Activated naive CD8-positive, alpha-beta T cell treated with anti-CD3 and anti-CD28 coated beads, Interleukin-2, amount 50 U/mL, for 16 hours (primary cell): ENCODE measurements at places on chromosomes 2 and 18.

- DNase-seq: no peak
Measured at GRCh38 chr18:22813648-22814328, 119.3 kb upstream of the RBBP8 start.

GRCh38 chr2:202221873-202222272 lies 16.5 kb downstream of the SUMO1 start:
- DNase-seq: no peak

DNA sequence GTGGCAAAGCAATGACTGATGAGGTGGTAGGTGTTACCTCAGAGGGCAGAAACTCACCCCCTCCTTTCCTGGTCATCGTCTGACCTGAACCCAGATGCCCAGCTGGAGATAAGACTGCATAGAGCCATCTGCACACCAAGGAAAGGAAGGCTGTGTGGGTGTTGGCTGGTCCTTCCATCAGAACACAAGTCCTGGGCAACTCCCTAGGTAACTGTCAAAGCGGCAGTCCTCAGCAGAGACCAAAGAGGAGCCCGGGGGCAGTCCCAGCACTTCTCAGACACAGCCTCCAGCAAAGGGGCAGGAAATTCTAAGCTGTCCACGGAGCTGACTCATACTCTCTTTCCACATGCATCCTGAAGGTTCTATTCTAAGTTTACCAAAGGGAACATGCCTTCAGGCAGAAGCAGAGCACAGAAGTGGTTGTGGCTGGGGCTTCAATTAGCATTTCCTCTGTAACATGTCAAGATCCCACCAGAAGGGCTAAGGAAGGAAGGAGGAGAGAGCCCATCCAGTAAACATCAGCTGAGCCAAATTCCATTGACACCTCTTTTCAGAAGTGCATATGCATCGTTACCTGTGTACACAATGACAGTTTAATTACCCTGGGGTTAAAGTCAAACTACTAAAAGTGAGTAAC lies 54.7 kb downstream of the SPRED2 start:
- no peak for DNase-seq

DNA sequence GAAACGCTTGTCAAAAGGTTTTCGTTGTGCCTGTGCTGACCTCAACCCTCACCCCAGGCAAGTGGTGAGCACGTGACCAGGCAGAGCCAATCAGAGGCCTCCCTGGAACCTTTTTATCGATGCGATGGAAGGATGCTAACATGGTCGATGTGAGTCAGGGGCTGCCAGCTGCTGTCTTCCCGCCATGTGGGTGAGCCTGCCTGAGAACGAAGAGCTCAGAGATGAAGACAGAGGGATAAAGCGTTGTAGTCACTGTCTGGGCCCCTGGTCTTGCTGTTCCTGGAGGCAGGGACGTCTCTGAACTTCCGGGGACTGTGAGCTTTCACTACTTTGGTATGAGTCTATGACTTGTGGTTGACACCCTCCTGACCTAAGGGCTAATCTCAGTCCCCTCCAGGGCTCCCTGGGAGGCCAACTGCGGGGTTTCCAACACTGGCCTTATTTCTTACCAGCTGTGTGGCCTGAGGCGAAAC lies 18.6 kb downstream of the DNMT3A start:
- no peak for DNase-seq

DNA sequence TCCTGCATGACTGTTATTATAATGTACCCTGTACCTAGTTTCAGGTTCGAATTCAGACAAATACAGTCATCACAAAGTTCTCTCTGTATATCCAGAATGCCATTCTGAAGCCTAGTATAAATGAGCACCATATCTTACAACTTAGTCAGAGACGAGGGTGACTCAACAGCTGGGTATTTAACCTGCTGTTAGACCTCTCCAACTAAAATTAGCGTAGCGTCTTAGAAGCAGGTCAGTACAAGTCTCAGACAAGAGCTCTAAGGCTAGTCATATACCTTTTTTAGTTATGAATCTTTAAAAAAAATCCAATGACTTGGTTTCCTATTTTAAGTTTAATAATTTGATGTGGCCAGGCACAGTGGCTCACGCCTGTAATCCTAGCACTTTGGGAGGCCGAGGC lies 74.1 kb downstream of the CABYR start:
- DNase-seq: no peak

- DNase-seq: no peak
Measured at GRCh38 chr2:215020283-215020682, 118.1 kb downstream of the ABCA12 start.

- DNase-seq: no peak
Measured at GRCh38 chr18:58276789-58277739, 233.0 kb downstream of the NEDD4L start.

DNA sequence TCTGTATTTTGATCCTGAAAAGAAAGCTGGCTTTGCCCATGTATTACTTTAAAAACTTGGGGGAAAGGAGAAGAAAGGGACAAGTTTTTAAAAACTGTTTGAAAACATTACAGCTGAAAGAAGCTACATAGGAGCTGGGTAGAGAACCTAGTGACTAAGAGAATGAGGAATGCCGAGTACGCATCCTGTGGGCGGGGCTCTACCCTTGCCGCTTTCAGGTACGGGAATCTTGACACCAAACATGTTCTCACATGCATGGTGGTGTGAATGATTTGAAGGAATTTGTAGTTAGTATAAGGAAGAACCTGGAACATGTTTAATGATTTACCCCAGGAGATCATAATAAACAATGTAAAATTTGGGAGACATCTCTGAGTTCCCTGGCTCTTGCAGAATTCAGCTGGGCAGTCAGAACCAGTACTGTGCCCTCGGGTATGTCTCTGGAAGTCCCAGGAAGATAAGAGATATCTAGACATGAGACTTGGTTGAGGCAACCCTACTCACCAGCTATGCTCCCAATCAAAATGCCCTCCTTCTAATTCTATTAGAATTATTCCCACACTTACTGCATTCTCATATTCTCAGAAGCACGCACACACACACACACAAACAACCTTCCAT lies 16.5 kb upstream of the TGFA start:
- no peak for DNase-seq

- no peak for DNase-seq
Measured at GRCh38 chr2:127226520-127227263, 6.6 kb upstream of the CYP27C1 start.

DNA sequence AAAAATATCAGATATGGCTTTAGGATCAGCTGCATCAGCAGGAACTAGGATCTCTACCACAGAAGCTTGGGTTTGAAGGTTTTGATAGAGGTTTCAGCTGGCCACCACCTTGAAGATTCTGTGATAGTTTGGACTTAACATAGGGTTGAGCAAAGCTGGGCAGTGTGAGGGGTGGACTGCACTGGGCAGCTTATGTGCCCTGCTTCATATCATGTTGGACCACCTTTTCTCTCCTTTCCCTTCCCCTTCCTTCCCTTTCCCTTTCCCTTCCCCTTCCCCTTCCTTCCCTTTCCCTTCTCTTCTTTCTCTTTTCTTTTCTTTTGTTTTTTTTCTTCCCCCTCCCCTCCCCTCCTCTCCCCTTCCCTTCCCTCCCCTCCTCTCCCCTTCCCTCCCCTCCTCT lies 196.3 kb upstream of the CXCR4 start:
- DNase-seq: no peak

DNA sequence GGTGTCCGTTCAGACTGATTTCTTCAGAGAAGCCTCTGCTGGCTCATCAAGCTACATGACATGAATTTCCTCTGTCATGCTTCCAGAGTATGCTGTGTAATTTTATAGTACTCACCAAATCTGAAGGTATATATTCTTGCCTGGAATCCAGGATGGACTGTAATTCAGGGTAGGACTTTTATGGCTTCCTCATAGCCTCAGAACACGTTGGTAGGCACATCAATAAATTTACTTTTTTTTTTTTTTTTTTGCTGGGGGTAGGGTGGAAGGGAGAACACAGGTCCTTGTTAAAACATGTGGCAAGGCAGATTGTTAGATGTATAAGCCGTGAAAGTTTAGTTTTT lies 34.4 kb downstream of the MTA3 start:
- no peak for DNase-seq

DNA sequence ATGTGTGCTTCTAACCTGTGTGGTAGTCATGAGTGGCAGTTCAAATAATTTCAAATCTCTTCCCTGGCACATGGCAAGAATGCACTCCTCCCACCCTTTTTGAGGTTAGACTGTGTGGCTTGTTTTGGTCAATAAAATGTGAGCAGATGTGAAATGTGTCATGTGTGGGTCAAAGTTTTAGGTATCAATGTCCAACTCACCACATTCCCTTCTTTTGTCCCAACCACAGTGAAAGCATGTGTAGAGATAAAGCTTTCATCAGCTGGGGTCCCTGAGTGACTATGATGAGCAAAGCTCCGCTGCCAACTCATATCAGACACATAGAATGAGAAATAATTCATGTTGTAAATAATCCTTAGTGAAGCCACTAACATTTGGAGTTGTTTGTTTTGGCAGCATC lies 118.2 kb downstream of the PAX3 start:
- DNase-seq: no peak

DNA sequence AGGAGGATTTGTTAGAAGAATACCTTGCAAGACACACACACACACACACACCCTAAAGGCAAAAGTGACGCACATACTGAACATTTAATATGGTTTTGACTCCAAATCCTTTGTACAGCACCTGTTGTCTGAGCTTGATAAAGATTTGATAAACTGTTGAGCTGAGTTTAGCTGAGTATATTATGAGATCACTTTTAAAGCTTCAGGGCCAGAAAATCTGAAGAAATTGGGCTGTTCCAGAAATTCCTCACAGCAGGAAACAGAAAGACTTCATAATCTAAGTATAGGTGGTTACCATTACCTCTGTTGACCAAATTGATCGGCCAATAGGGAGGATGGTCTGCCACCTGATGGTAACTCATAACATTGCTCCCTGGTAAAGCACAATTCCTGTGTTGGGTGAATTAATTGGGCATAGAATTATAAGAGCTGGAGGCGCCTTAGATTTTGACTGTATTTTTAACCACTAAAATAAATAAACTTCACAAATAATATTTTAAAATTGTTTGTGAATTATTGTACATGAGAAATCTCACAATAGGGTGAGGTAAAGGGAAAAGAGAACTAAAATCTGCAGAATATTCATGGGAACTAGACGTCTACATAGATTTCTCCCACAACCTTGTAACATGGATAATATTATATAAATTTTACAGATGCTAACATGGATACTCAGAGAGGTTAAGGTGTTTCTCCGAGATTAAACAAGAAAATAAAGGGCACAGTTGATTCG lies 21.8 kb upstream of the RPIA start:
- no peak for DNase-seq

DNA sequence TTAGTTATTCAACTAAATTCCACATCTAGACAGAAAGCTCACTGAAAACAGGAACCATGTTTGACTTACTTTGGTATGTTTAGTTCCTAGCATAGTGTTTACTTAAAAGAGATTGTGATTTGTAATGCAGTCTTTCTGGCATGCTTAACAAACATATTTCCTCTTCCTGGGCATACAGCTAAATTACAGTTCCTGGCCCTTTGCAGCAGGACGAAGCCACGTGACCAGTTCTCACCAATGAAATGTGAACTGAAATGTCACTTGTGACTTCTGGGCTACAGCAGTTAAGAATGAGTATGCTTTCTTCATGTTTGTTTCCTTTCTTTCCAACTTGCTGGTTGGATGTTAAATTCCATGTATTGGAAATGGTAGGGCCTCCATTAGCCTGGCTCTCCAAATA lies 330.5 kb downstream of the FIGN start:
- no peak for DNase-seq

DNA sequence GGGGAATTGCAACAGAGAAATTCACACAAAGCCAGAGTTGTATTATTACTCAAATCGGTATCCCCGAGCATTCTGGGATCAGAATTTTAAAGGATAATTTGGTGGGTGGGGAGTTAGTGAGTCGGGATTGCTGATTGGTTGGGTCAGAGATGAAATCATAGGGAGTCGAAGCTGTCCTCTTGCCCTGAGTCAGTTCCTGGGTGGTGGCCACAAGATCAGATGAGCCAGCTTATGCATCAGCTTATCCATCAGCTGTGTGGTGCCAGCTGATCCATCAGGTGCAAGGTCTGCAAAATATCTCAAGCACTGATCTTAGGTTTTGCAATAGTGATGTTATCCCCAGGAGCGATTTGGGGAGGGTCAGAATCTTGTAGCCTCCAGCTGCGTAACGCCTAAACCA lies 34.3 kb upstream of the ITM2C start:
- no peak for DNase-seq

DNA sequence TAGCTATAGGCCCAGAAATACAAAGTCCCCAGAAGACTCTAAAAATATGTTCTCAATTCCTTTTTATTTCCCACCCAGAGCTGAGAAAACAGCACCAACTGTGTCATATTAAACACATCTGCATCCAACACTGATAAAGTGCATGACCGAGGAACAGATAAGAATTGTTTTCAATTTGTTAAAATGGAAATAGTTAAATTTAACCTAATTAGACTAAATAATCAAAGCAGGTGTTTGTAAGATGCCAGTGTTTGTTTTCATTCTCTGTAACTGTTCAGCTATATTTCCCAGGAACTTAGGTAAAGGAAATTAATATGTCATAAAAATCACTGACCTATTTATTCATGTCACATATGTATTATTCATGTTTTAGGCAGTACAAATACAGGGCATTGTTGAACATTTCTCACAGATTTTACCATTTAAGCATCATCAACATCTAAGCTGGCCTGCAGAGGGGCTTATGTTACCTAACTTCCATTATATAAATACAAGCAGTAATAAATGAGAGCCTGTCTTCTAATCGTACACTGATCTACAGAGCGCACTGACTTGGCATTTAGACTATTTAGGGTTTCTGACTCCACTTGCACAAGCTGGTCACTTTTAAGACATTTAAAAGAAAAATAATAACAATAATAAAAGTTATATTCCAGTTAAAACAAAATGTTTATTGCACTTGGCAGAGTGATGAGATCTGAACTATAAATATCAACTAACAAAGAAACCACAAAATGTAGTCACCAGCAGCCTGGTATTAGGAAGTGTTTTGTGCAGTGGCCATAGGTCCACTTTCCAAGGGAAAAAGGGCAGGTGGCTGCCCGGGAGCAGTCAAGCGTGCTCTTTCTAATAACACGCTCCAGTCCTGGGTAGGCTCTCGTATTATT lies 86.6 kb upstream of the ZFP36L2 start:
- no peak for DNase-seq

DNA sequence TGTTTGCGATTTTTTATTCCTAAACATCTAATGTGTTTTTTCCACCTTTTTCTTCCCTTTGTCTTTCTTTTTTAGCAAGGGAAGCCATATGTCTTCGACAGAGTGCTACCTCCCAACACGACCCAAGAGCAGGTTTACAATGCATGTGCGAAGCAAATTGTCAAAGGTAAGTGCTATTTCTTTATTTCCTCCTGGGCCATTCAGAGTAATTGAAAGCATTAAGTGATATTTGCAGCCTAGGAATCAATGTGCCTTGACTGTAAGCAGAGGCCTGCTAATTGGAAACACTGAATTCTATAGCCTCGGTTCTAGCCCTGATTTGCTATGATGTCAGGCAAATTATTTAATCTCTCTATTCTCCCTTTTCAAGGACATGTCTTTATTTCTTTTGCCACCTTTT lies 47.0 kb downstream of the KIF5C start:
- no peak for DNase-seq

DNA sequence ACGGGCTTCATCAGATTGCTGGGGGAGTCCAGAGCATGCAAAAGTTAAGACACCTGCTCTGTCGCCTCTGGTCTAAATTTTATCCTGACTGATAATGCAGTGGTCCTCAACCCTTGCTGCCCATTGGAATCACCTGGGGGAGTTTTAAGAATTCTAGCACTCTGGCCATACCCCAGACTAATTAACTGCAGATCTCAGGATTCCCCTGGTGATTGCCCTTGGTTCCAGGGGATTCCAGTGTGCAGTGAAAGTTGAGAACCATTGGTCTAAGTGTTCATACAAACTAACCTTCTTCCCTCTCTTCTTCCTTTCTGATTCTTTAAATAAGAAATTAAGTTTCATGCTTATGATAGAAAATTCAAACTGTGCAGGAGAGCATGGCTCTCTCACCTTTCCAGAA lies 105.7 kb upstream of the MGAT5 start:
- no peak for DNase-seq
